ENCODE measurements at places on chromosomes 6 and 20.

GRCh38 chr6:15299430-15300131 is 53.7 kb downstream of the JARID2 start:
- DNase-seq = no peak

GRCh38 chr6:168045706-168046620 is 33.0 kb downstream of the FRMD1 start:
- peak; percentile 6 for DNase-seq

GRCh38 chr6:134295953-134296553 is 21.9 kb downstream of the SGK1 start:
- no peak for DNase-seq

DNA sequence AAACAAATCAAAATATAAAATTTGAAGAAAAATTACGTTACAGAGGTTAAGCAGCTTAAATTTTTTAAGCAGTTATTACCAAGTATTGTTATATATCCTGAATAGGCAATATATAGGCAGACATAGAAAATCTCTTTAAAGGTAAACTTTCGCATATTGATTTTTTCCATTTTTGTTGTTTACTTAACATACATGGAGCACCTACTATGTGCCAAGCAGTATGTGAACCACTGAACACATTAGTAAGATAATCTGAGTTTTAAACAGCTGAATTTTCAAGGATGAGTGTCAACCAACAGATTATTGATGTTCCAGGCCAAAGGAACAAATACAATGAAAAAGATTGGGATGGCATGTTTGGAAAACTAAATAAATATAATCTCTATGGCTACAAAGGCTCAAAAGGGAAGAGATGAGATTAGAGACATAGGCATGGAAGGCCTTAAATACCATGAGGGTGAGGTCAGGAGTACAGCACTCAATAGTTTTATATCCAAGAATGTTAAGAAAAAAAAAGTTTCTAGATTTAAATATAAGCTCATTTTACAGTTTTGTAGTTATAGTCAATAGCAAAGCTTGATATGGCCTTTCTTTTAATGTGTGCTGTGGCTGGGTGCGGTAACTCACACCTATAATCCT is 277.5 kb downstream of the PTPRK start:
- no peak for DNase-seq

- DNase-seq = no peak
Measured at GRCh38 chr6:3731700-3732099, 19.8 kb downstream of the PXDC1 start.

DNA sequence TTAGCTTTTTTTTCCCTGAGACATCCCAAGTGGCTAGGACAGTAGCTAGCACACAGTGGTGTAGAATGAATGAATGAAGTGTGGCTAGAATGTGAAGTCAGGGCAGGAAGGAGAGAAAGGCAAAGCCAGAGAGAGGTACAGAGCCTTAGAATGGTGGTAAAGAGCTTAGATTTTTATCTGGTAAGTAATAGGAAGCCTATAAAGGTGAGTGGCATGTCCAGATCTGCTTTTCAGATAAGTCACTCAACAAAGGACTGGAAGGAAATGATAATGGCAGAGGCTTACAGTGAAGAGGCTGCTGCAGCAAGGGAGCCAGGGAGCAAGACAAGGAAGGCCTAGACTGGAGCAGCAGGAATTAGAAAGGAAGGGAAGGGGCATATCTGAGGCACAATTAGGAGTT is 96.0 kb upstream of the PRDM1 start:
- no peak for DNase-seq

DNA sequence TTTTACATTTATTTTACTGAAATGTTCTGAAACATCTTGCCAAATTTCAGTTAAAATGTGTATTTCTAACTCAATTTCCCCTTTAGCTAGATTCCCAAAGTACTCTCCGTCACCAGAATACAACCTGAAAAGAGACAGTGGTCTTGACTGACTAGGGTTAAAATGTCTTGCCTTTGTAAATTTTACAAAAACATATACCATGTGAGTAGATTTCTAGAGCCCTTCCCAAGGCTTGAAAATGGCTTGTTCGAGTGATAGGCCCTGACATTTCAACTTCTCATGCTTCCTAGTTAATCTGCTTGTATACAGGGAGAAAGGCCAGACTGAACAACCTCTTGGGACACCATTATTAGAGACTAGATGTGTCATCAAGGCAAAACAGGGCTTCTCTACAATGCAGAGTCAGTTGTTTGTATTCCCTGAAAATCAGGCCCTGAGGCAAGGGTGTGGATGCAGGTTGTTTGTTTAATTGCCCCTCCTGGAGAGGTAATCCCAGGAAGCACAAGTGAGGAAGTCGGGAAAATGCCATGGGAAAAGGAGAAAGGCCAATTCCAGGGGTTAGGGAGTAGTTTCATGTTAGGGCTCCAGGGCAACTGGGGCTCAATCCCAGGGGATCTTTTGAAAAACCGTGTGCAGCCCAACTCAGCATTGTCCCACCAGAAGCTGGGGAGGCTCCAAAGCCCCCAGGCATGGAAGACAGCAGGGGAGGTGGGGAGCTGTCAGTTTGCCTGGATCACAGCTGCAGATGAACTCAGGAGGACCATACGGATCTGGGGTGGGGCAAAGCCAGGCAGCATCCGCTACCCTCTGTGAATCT is 11.6 kb upstream of the TFB1M start:
- no peak for DNase-seq

GRCh38 chr6:108838101-108838717 is 10.0 kb upstream of the ARMC2 start:
- peak; percentile 65 for DNase-seq

DNA sequence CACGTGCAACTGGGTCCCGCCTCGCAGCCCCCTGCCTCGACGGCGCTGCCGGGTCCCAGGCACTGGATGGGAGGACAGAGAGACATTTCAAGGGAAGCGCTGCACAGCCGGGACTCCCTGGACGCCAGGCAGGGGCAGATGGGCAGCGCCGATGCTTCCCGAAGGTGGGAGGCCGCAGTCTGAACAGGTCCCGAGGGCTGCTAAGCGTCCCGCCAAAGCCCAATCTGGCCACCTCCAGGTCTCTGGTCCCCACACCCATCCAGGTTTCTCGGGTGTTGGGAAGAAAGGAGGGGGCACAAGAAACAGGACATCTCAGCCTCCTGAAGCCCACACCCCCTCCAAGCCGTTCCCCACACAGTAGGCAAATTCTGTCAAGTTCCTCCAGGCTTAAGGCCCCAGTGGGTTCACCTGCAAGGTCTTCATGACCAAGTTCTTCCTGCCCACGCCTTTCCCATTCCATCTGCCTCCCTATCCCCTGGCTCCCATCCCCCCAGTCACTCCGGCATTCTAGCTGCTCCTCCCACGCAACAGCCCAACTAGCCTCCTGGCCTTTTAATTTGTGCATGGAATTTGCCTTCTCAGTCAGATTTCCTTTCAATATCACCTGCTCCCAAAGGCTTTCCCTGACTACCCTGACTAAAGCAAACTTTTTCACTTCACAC is 5.4 kb upstream of the CPXM1 start:
- no peak for DNase-seq

- DNase-seq = no peak
Measured at GRCh38 chr20:13121840-13122515, 99.1 kb upstream of the ISM1 start.

DNA sequence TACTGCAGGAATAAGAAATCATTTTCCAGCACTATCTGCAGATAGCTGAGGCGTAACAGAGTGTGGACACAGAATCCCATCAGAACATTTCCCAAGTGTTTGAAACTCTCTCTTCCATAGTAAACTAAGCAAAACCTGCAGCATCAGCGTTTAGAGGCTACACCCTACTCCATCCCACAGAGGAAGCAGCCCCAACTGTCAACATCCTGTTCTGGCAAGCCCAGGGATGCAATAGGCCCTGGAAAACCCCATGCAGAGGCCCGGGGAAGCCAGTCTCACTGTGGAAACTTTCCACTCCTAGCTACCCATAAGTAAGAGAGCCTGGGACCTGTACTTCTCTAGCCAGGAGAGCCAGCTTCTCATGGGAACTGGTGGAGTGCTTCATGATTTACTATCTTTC is 129.4 kb downstream of the LY86 start:
- DNase-seq = no peak

GRCh38 chr6:42100029-42100901 is 42.2 kb downstream of the C6orf132 start:
- no peak for DNase-seq

GRCh38 chr6:41570259-41570615 is 24.1 kb downstream of the FOXP4 start:
- DNase-seq = peak; percentile 41

DNA sequence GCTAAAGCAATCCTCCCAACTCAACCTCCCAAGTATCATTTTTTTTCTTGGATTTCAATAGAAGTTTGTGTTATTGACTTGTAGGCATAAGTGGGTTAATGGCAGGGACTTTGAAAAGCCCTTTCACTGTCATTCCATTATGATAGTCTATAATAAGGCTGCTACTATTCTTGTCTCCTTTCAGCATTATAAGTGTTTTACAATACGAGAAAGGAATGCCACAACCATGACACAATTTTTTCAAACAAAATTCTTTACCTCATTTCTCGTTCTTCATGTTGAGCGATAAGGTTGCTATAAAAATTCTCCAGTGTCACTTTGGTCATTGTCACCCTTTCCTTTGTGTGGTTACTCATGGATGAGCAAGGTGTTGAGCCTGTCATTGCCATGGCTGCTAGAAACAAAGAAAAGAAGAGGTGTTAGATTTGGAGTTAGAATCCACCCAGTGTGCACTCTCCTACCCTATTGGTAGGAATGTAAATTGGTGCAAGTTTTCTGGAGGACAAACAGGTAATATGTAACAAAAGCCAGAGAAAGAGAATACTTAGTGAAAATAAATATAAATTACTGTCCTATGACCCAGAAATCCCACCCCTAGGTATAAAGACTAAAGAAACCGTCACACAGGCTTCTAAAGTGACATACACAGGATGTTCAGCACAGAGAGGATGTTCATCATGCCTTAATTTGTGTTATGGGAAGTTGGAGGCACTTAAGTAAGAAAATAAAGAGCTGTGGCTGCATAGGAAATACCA is 7.3 kb downstream of the STK38 start:
- DNase-seq = no peak

DNA sequence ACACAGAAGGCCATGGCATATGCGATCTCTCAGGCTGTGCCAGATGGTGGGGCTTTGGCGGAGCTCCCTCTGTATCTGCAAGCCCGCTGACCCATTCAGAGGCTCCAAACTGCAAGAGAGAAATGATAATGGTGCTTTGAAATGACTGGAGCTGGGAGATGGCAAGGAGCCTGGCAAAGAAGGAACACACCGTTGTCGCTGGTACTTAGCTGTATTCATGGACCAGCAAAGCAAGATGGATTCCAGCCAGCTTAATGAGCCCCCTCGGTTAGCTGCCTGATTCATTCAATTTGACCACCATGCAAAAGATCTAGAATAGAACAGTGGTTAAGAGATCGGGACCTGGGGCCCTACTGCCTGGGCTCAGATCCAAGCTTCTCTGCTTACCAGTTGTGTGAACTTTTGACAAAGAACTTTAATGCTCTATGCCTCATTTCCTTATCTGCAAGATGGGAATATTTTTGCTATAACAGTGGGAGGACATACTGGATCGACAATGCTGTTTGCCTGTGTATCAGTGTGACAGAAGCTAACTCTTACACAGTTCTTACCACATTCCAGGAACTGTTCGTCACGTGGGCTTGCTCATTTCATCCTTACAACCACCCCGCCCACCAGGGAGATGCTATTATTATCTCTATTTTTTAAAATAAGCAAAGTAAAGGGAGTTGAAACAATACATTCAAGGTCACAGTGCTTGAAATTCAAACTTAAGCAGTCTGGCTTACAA is 317.8 kb upstream of the SULF2 start:
- DNase-seq = peak; percentile 24

DNA sequence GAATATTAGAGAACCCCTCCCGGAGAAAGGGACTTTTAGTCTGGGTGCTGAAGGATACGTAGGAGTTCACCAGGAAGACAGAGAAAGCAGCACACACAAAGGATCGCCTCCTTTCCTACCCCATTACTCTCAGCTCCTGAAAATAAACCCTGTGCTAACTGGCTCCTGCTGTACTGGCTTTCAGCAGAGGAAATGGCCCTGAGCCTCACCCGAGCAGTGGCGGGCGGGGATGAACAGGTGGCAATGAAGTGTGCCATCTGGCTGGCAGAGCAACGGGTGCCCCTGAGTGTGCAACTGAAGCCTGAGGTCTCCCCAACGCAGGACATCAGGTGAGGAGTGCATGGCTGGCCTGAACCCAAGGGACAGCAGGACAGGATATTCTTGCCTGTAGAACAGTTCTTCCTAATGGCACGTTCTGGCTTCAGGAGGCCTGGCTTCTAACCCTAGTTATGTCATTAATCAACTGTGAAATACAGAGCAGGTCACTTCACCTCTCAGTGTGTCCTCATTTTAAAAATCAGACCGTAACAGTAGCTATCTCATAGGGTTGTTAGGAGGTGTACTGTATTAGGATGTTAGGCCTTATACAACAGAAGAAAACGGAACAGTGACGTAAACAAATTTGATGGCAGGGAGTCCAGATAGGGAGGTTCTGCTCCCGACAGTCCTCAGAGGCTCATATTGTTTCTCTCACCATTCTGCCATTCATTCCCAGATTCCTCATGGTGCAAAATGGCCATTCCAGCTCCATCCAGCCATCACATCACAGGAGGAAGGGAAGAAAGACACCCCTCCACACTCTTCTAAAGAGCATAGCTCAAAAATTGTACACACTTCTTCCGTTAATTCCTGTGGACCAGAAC is 1.8 kb downstream of the RBCK1 start:
- no peak for DNase-seq

DNA sequence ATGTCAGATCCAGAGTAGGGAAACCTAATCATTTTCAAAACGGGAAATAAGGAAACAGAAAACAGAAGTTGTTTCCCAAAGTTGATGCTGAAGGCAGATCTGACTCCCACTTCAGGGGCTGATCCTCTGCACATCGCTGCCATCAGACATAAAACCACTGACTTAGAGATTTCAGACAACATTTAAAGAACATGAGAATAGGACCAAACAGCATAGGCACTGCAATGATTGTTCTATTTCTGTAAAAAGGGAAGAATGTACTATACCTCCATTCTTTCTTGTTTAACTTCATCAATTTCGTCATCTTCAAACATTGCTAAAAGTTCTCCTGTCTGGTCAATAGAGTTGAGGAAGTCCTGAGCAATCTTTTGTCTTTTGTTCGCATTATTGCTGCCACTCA is 324.7 kb upstream of the RUNX2 start:
- no peak for DNase-seq

- DNase-seq = no peak
Measured at GRCh38 chr6:101404775-101405174, 11.3 kb downstream of the GRIK2 start.

DNA sequence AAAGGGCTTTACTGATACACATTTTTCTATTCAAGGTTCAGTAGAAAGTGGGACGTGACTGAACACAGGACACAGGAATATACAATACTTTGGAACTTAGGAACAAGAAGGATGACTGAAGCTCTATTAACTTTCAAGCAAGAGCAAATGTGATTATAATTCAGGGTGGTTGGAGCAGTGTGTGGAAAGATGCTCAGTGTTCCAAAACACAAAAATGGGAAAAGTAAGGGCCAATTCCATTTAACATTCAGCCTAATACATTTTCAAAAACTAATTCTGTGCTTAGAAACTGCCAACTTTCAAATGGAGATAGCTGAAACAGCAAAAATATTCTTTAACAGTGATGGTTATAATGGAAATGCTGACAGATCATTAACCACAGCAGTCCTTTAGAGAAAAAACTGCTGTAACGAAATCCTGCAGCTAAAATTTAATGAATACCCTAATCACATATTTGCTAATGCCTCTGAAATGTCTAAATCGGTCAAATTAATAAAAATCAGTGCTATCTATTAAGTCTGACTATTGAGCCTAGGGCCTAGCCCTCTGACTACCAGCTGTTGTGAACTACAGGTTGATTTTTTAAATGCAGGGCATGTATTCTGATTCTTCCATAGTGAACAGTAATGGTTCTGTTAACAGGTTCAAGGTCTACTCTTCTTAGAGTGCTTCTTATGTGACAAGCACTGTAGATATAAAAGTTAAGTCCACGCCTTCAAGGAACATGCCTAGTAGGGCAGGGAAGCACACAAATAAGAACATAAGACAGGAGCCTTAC is 45.9 kb downstream of the RARS2 start:
- no peak for DNase-seq
